ENCODE measurements at places on chromosomes 16 and 17.

DNA sequence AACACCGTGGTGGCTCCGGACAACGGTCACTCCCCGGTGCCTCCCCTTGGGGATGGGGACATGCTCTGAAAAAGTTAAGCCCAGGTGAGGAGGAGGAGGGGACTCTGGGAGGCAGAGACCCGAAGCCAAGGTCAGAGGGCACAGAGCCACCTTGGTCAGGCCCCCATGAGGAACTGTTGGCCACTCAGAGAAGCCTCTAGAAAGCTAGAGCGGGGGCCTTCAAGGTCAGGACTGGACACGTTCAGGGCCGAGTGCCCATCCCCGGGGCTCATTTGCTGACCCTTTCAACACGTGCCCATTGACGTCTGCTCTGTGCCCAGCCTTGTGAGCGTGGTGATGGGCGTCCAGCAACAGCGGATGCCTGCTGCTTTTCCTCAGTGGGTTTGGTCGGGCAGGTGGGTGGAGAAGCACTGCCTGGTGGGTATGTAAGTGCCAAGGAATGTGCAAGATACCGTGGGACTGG lies 38.2 kb downstream of the HASPIN start:
- no peak for DNase-seq

DNA sequence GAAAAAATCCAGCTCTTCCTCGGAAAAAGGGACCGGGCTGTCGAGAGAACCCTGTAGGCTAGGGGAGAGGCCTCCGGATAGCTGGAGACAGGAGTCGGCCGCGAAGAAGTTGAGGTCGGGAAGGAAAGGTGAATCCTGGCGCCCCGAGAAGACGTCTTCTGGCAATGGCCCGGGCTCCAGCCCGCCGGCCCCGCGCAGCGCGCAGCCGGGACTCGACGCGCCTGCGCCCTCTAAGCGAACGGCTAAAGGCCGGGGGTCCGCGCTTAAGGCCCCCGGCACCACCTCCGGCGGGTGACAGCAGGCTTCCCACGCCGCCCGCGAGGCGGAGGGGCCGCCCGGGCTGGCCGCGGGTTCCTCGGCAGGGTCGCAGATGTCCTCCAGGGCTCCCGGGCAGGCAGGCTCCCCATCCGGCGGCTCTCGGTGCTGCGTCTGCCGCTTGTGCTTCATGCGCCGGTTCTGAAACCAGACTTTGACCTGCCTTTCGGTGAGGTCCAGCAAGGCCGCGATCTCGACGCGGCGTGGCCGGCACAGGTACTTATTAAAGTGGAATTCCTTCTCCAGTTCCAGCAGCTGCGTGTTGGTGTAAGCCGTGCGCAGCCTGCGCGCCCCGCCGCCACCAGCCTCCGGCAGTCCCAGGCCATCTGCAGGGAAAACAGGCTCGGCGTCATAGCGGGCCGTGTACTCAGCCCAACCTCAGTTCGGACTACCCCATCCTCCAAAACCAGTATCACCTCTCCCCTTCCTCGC lies 1.6 kb downstream of the HOXB2 start:
- DNase-seq = peak; percentile 61

DNA sequence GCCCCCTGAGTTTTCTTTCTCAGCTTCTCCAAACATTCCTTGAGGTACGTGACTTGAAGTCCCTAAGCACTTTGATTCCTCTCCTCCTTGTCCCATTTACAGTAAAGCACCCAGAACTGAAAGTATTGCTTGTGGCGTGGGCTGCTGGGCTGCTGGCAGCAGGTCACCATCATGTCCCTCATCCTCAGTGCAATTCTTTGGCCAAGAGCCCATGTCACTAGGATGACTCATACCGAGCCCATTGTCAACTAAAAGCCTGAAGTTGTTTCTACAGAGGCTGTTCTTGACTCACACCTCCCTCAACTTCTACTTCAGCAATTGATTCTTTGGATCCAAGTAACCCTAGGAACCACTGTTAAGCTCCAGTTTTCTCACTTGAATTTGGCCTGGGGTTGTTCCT lies 54.3 kb downstream of the KPNA2 start:
- peak; percentile 72 for DNase-seq

- DNase-seq = peak; percentile 26
These were observed 732 bp downstream of the ULK2 start for GRCh38 chr17:19867079-19867328.

- DNase-seq = no peak
These were observed 48.4 kb upstream of the KDM8 start for GRCh38 chr16:27154705-27155521.

DNA sequence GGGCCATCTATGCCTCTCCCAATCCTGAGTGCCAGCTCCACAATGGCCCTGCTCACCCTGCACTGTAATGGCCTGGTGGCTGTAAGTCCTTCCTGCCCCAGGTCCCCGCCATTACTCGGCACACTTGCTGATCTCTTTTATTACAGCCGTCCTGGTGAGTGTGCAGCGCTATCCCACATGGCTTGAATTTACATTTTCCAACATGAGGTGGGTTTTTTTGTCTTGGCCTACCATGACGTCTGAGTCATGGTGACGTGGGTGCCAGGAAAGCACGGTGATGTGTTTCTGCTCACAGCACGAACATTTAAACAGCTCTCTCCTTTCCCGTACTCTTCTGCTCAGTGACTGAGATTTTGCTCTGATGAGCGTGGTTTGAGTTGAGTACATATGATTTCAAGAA lies 55.2 kb upstream of the FOXF1 start:
- no peak for DNase-seq

- DNase-seq = no peak
These were observed 56.2 kb downstream of the PGS1 start for GRCh38 chr17:78434455-78435329.

DNA sequence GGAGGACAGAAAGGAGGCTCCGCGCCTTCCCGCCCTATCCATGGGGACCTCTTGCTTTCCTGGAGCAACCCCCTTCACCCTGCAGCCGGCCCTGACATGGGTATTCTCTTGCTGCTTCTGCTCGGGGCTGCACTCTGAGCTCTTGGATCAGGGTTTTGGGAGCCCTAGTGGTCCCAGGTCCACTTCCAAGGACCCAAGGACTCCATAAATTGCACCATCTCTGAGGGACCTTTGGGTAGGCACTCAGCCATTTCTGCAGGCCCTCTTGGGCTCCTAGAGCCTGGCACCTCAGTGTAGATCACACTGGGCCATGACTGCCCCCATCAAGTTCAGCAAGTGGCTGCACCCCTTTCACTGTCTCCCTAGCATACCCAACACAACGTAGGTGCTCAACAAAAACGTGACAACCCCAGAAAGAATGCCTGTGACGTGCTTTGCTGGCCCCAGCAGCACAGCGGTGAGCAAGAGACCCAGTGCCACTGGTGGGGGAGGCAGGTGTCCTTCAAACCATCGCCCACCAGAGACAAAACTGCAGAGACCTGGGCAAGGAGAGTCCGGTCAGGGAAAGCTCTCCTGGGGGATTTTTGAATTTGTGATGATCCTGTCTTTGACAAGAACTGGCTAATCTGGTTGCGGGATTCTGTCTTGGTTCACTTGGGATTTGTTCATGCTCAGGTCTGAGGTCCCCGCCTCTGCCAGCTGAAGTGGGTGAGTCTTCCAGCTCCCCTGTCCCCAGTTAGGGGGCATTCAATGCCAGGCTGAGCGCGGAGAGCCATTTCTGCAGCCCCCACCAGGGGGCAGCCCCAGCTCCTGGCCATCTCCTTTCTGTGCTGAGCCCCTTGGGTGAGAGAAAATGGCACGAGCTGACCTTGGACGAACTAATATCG lies 2.5 kb upstream of the RAB11FIP4 start:
- DNase-seq = peak; percentile 35

DNA sequence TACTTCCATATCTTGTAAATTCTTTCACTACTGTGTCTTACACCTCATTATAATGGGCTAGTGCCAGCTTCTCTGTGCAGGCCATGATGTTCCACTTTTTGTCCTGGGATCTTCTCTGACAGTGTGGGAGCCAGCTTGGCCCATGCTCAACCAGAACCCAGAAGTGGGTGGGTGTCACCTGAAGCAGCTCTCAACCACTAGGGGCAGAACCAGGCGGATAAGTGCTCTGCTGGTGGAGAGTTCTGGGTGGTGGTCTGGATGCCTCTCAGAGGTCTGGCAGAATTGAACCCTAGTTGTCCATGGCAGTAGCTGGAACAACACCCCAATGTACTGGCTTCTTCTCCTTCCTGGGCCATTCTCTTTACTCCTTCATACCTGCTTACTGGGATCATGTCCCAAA lies 254.1 kb upstream of the N4BP1 start:
- no peak for DNase-seq

GRCh38 chr16:51881731-51882130 lies 665.2 kb downstream of the TOX3 start:
- no peak for DNase-seq

GRCh38 chr17:46072998-46073397 lies 73.9 kb downstream of the STH start:
- DNase-seq = peak; percentile 11

GRCh38 chr17:74758848-74759168 lies 10.4 kb downstream of the NHERF1 start:
- DNase-seq = no peak

DNA sequence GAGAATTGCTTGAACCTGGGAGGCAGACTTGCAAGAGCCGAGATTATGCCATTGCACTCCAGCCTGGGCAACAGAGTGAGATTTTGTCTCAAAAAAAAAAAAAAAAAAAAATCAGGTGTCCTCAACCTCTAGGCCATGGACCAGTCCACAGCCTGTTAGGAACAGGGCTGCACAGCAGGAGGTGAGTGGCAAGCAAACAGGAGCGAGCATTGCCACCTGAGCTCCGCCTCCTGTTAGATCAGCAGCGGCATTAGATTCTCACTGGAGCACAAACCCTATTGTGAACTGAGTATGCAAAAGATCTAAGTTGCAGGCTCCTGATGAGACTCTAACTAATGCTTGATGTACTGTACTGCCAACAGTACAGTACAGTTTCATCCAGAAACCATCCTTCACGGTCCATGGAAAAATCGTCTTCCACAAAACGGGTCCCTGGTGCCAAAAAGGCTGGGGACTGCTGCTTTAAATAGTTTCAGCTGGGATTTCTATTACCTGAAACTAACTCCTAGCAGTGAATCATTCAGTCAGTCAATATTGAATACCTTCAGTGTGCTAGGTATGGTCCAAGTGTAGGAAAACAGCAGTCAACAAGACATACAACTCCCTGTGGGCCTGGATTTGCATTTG lies 56.3 kb upstream of the DHX40 start:
- DNase-seq = no peak

DNA sequence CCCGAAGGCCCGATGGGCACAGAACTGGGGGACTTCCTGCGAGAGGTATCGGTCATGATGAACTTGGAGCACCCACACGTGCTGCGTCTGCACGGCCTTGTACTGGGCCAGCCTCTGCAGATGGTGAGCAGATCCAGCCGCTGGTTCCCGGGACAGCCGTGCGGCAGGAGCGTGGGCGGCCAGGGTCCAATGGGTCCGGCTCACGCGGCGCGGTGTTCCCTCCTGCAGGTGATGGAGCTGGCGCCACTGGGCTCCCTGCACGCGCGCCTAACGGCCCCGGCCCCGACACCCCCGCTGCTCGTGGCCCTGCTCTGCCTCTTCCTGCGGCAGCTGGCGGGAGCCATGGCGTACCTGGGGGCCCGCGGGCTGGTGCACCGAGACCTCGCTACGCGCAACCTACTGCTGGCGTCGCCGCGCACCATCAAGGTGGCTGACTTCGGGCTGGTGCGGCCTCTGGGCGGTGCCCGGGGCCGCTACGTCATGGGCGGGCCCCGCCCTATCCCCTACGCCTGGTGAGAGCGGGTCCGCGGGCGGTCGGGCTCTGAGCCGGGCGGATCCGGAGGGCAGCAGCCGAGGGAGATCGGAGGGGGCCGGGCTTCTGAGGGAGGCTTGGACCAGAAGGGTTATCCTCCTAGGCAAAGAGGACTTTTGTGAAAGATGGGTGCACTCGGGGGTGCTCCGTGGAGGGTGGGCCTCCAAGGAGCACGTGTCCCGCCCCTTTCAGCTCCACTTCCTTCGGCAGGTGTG lies 3.0 kb downstream of the TNK1 start:
- no peak for DNase-seq

GRCh38 chr16:5642436-5642835 lies 544.8 kb upstream of the EEF2KMT start:
- no peak for DNase-seq

GRCh38 chr17:48483471-48484131 lies 47.2 kb downstream of the HOXB1 start:
- DNase-seq = peak; percentile 64

GRCh38 chr16:51225878-51226277 lies 74.8 kb upstream of the SALL1 start:
- DNase-seq = no peak

DNA sequence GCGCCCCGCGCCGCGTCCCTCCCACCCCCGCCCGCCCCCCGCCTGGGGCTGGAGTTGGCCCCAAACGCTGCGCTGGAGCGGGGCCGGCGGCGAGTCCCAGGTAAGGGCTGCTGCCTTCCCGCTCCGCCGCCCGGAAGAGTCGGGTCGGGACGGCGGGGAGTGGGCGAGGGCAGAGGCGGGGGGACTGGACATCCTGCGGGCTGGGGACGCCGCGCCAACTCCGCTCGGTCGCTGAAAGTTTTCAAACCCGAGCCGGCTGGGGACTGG lies 469 bp downstream of the GPRC5C start:
- DNase-seq = no peak

DNA sequence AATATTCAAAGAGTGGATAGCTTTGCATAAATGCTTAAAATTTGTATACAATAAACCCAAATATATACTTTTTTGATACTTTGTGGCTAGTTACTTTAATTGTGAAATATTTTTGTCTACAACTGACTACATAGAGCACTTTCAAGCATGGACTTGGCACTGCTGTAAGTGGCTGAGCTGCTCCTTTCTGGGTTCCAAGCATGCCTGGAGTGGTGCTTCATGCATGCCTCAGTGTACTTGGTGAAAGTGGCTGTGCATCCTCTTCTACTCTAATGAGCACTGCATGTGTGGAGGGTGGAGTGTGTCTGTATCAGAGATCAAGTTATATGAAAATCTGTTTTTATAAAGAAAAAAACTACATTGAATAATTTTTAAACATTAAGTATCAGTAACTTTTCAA lies 94.1 kb downstream of the OMG start:
- no peak for DNase-seq

DNA sequence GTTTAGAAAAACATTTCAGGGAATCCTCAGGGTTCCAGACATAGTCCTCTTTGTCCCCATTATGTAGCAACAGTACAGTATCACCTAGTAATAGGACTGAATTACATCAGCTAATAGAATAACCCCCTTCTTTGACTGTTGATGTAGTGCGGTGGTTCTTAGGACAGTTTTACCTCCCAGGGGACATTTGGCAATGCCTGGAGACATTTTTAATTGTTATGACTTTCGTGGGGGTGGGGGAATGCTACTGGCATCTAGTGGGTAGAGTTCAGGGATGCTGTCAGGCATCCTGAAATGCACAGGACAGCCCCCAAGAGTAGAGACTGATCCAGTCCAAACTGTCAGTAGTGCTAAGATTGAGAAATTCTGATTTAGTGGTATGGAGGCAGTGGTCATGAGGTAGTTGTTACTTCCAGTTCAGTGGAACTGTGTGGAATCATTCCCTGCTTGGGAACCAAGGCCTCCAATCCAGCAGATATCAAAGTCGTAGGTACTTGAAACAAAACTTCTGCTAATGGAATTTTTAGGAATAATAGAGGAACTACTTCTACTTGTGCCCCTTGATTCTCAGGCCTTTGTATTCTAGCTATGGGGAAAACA lies 20.3 kb downstream of the NF1 start:
- no peak for DNase-seq

GRCh38 chr17:71302721-71303549 lies 817.9 kb upstream of the SOX9 start:
- no peak for DNase-seq
